ENCODE measurements at places on chromosomes 13 and 19. TPM values are rescaled to one million over a fixed set of nuclear protein-coding genes. Genes with fewer than 3 reads are reported as not detected.

Gene BRME1
- total RNA-seq = 1.7 TPM

DNA sequence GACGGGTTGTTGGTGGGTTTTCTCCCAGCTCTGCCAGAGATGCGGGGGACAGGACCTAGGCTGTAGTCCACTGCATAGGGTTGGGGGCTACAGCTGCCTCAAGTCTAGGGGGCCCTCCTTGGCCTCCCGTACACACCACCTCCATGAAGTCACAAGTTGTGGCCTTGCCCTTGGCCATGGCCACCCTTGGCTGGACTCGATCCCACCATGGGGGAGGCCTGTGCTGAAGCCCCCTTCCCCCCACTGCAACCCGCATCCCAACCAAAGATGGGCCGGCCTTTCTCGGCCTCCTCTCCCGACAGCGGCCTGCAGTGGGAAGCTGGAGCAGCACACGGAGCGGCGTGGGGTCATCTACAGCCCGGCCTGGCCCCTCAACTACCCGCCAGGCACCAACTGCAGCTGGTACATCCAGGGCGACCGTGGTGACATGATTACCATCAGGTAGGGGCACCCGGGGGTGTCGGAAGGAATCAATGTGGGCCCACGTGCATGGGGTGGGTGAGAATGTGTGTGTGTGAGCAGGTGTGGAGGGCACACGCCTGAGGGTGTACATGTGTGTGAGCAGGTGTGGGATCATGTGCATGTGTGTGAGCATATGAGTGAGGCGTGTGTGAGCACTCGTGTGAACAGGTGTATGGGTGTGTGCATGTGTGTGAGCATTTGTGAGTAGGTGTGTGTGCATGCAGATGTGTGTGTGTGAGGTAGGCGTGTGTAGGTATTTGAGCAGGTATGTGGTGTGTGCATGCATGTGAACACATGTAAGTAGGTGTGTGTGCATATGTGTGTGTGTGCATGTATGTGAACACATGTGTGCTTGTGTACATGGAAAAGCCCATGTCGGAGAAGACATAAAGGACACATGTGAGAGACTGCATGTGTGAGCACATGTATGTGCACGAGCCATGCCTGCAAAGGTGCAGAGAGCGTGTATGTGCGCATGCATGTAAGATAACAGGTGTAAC is 8.7 kb downstream of the LRP3 start:
- no peak overlapping the region for H3K4me3 ChIP-seq
- H3K27me3 ChIP-seq = peaks cover 17% of the 10 kb centered on the region
- no peaks in the 10 kb centered on the region for H3K36me3 ChIP-seq

GRCh38 chr13:45109102-45109720 is 11.1 kb upstream of the GTF2F2 start:
- no peaks in the 10 kb centered on the region for H3K4me1 ChIP-seq
- no peak overlapping the region for H3K27ac ChIP-seq
- peaks cover 12% of the 10 kb centered on the region for H3K27me3 ChIP-seq
- no peak for DNase-seq
- H3K4me3 ChIP-seq = no peak overlapping the region

Gene GPR180
- total RNA-seq = 3.4 TPM

DNA sequence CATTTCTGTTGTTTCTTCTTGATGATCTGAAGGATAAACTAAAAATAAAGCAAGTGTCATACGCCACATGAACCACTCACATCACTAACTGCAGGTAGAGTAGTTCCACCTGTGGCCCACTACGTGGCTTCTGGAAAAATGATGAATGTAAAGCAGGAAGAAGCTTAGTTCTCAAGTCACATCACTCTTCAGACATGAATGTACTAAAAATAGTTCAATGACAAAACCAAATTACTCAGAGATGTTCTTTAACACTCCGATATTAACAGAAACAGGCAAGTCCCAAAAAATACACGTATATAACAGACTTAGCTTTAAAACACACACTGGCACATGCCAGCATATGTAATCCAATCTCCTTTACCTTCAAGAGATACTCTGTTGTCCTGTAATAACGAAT is 21.6 kb downstream of the RAB20 start:
- H3K4me1 ChIP-seq = peaks cover 3% of the 10 kb centered on the region
- H3K4me3 ChIP-seq = no peak overlapping the region
- no peaks in the 10 kb centered on the region for H3K27me3 ChIP-seq
- no peaks in the 10 kb centered on the region for H3K36me3 ChIP-seq
- no peak for DNase-seq

- peak overlapping the region; percentile 71 for H3K27ac ChIP-seq
- DNase-seq = no peak
- H3K27me3 ChIP-seq = peaks cover 5% of the 10 kb centered on the region
- no peaks in the 10 kb centered on the region for H3K36me3 ChIP-seq
- peaks cover 23% of the 10 kb centered on the region for H3K4me1 ChIP-seq
- H3K4me3 ChIP-seq = no peak overlapping the region
Measured at GRCh38 chr13:110916301-110917142, 1.7 kb upstream of the ANKRD10 start.

DNA sequence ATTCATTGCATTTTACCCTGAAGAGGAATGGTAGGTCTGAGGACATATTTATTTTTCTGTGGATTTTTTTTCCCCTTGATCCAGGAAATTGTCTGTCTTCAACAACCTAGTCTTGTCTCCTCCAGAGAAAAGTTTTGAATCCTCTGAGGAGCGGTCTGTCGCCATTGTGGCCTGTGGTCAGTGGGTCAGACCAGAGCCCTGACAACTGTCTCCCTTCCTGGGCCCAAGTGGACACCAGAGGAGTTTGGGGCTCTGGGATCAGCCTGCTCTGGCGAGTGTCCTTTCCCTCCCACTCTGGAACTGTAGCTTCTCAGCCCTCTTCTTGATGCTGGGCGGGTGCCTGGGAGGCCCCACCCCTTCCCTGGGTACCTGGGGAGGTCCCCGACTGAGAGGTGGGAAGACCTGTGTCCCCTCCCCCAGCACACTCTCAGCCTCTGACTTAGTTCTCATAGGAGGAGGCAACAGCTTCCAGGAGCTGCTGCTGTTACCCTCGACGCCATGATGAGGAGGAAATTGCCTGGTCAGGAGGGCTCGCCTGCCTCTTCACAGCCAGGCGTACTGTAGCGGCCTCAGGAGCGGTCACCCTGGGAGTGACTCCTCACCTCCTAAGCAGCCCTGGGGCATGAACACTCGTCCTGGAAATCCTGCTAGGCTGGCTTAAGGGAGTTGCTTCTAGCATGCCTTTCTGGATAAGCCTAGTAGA is 110.3 kb downstream of the GGACT start:
- no peak for DNase-seq
- no peaks in the 10 kb centered on the region for H3K4me1 ChIP-seq
- H3K27ac ChIP-seq = no peak overlapping the region
- no peaks in the 10 kb centered on the region for H3K27me3 ChIP-seq
- H3K4me3 ChIP-seq = no peak overlapping the region

GRCh38 chr19:19224852-19225494 is 13.2 kb downstream of the NCAN start:
- no peak overlapping the region for H3K27ac ChIP-seq
- H3K4me3 ChIP-seq = peak overlapping the region; percentile 43
- no peaks in the 10 kb centered on the region for H3K36me3 ChIP-seq
- H3K4me1 ChIP-seq = no peaks in the 10 kb centered on the region
- DNase-seq = peak; percentile 68

DNA sequence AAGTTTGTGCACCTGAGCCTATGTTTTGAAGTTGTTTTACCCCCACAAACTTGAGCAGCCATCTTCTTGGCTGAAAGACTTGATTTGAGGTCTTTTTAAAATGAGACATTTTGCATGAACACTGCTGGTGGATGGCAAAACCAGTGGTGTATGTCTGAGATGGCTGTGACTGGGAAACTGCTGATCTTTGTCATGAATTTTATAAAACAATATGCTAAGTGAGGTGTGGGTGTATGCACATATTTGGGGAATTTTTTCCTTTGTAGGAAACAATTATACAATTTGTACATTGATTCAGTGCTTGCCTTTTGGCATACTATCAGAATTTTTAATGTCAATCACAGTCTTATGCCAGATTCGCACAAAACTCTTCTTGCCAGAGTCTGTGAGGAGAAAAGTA is 52.5 kb downstream of the ZAR1L start:
- no peaks in the 10 kb centered on the region for H3K4me1 ChIP-seq
- DNase-seq = no peak
- no peaks in the 10 kb centered on the region for H3K36me3 ChIP-seq
- H3K27ac ChIP-seq = no peak overlapping the region
- H3K4me3 ChIP-seq = no peak overlapping the region
